ENCODE measurements at places on chromosomes 2 and 18.

DNA sequence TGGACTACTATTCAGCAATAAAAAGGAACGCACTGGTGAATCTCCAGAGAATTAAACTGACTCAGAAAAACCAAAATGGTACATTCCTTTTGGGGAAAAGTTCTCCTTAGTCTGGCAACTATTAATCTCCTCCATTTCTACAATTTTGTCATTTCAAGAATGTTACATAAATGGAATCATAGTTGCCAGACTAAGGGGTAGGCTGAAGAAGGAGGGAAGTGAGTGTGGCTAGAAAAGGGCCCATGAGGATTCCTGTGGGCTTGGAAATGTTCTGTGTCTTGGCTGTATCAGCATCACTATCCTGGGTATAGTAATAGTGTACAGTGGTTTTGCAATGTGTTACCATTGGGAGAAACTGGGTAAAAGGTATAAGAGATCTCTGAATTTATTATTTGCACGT, 72.4 kb downstream of the ZAP70 start:
- DNase-seq = no peak

GRCh38 chr2:106599540-106599939, 112.4 kb downstream of the CD8B2 start:
- DNase-seq = no peak

DNA sequence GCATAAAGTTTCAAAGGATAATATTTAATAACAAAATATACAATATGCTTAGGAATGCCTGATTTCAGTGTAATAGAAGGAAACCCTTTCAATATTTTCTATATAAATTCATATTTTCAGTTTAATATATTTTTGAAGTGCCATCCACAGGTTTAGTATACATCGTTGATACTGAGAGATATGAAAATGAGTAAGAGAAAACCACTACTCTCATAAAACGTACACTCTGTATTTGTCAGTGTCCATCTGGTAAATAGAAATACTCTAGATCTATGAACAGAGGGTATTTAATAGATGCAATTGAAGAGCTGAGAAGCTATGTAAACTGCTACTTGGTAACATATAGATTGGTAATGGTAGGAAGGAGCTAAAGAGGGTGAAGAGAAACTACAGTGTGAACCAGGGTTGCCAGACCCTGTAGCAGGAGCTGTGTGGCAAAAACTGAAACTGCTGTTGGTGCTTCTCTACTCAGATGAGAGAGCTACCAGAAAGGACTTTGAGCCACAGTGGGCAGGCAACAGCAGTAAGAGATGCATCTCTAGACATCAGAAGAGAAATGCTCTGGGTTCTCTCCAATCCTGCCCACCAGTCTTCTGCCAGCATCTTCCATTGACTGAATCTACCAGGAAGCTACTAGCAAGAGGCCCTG, 187.4 kb downstream of the CCDC102B start:
- DNase-seq = no peak

DNA sequence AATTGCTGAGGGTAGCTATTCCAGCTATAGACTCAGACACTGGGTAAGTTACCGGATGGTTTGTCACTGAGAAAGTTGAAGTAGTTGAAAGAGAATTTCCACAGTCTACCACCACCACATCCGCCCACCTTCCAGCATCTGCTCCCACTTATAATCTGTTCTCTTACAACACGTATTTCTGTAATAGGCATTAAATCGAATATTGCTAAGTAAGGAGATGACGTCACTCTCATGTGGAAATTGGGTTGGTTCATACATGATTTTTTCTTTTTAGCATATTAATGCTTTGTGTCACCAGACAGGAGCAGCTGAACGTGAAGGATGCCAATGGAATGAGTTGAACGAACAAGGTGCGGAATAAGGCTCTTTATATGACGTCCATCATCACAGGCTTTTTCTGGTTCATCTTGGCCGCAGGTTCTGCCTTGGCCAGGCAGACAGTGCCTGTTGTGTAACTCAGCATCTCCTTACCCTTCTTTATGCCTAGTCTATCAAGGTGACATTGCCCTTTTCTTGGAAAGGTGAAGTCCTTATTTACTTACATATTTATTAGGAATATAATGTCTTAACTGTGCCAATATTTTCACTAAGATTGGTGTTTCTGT, 45.9 kb downstream of the THUMPD2 start:
- DNase-seq = no peak

DNA sequence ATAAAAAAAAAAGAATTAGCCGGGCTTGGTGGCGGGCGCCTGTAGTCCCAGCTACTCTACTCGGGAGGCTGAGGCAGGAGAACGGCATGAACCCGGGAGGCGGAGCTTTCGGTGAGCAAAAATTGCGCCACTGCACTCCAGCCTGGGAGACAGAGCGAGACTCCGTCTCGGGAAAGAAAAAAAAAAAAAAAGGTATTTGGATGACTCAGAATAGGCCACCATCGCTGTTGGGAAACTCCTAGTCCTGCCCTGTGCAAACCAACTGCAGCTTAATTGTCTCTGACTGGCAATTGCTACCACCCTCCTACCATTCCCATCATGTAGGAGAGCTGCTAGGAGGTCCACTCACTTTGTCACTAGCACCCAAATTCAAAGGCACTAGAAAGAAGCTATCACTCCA, 43.5 kb downstream of the ATP8B1 start:
- DNase-seq = no peak

DNA sequence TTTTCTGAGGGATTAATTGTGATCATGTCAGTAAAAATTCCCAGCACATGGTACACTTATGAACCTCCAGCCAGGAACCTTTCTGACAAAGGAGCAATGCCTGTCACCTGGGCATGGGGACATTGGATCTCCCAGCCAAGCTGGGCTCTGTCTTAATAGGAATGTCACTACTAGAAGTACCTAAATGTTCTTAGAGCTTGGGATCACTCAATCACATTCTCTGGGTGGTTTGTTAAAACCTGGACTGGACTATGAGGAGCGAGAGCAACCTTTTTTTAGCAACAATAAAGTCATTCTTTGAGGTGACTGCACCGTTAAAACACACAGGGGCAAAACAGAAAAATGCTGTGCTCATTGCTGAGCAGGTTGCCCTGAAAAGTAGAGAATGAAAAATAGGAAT, 6.4 kb upstream of the PPP1CB start:
- DNase-seq = no peak

DNA sequence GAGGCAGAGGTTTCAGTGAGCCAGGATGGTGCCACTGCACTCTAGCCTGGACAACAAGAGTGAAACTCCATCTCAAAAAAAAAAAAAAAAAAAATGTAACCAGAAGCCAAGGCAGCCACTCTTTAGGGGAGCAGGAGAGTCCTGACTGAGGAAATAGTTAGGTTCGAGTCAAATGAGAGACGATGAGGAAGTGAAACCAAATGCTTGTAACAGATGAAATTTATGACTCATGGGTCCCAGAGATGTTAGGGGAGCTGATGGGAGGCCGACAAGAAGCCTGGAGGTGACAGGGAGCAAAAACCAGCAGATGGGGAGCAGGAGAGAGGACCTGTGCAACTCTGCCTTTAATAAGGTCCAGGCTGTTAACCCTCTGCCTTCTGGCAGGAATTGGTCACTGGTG, 756.1 kb upstream of the DDX18 start:
- DNase-seq = no peak

DNA sequence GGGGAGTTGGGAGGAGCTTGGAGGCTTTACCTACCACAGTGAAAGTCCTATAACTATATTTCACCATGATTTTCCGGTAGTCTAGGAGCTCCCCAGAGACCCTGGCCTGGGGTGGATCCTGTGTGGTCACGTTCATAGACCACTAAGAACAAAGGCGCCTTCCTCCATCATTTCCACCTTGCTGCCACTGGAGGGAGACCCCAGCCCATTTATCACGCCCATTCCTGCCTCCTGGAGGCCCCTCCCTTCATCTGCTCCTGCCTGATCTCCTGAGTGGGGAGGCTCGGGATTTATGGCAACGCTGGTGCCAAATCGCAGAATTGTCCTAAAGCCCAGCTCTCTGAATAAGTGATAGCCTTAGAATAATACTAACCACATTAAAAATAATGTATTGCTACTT, 507.6 kb upstream of the SPHKAP start:
- no peak for DNase-seq

DNA sequence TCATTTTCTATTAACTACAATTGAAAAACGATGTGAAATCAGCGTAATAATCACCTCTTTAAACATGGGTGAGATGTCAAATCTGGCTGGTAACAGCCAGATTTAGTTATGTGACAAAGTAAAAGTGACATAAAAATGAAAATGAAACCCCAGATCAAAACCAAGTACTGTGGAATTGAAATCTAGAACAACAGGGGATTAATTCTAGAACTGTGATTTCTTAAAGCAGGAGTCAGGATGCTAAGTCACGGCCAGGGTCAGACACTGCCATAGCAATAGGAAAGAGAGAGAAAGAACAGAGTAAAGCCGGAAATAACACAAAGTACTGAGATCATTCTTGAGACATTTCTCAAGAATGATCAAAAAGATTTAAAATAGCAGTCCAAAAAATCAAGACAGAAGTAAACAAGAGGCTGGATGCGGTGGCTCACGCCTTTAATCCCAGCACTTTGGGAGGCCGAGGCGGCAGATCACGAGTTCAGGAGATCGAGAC, 1183.7 kb upstream of the NXPH2 start:
- DNase-seq = no peak

GRCh38 chr18:41237317-41237716, 717.7 kb upstream of the PIK3C3 start:
- no peak for DNase-seq

- DNase-seq = no peak
Measured at GRCh38 chr2:68926796-68927195, 25.9 kb downstream of the GKN2 start.

- no peak for DNase-seq
Measured at GRCh38 chr2:47239119-47239969, 84.2 kb upstream of the STPG4 start.

DNA sequence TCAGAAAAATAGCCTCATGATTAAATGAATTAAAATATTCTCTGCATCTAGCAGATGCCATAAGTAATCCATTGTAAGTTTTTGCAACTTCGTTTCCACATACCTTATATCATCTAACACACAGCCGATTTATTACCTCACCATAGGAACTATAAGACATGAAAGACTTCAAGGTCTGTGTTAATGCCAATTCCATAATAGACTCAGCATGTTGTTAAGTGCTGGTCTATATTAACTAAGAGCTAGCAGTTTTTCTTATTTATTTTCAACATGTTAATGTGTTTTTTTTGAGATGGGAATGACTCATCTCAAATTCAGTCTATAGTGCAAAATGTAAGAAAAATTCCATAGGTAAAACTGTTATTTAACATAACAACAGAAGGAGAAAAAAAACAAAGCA, 243.9 kb upstream of the GULP1 start:
- no peak for DNase-seq

DNA sequence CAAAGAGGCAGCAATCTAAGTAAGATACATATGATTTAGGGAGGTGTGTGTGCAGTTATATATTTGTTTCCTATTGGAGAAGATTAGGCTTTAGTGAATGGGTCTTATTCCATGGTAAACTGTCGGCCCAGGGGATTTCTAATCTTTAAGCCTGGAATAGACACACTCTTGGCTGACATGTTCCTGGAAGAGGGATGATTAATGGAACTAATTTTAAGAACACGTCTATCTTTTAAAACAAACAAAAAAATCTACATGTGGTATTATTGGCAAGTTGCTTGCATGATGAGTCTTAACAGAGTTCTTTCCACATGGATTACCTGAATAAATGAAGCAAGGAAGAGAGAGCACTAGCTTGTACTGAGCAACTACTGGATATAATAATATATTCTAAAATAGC, 114.2 kb upstream of the NT5C1B start:
- no peak for DNase-seq

- peak; percentile 12 for DNase-seq
Measured at GRCh38 chr2:119431155-119431975, at the start of gene TMEM37. TMEM37 (plus strand) TSS chr2:119431854; CDS start chr2:119431904, 50 bp downstream.

- no peak for DNase-seq
Measured at GRCh38 chr18:13356032-13356431, 137.5 kb downstream of the LDLRAD4 start.

DNA sequence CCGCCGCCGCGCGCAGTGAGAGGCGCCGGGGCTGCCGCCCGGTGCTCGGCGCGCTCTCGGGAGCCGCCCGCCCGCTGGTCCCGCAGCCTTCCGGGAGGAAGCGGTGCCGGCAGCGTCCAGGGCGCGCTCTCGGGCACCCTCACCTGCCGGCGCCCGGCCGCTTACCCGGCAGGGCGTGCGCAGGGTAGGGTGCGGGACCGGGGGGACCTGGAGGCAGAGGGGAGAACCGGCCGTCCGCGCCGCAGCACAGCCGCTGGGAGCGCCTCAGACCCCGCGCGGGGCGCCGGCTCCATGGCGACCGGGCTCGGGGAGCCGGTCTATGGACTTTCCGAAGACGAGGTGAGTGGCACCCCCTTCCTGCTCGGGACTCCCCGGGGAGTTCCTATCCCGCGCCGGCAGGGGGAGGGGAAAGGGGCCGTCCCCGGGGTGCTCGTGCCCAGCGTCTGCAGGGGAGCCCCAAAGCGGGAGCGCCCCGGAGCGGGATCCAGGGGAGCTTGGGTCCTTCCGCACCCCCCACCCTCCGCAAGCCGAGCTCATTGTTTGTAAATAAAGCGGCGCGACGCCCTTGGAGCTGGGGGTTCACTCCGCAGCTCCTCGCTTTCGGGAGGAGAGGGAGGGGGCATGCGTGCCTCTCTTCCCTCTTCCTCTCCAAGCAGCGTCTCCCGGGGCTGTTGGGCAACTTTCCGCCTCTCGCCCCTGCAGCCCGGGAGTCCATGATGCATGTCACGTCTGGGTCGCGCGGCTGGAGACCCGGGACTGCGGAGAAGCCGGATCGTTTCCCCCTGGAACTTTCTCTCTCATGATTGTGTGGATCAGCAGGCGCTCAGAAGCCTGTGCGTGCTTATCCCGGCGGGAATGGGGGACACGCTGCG, 580 bp downstream of the NEDD4L start:
- peak; percentile 72 for DNase-seq

GRCh38 chr2:72824224-72824842, 1.5 kb downstream of the EXOC6B start:
- DNase-seq = no peak

DNA sequence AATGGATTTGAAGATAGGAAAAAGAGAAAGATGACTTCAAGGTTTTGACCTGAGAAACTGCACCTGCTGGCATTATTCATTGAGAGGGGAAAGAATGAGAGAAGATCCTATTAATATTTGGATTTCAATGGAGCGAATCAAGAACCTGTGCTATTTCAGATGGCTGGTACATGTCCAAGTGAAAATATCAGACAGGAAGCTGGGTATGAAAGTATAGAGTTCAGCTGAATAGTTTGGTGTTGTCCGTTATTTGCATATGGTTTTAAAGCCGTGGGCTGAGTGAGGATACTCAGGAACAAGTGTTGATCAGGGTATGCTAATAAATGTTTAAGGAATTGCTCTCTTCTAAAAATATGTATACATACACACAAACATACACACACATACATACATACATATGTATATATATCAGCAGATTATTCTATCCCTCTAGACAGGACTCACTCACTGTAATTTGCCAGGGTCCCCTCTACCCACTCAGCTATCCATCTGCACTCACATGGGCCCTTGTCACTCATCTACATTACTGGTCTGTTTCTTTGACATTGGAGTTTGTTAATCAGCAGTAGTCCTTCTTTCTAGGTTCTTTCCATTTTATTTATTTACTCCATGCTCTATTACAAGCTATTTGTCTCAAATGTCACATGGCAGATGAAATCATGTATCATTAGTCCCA, 33.9 kb upstream of the IKZF2 start:
- no peak for DNase-seq

- no peak for DNase-seq
Measured at GRCh38 chr2:197358931-197359330, 48.4 kb upstream of the ANKRD44 start.

- no peak for DNase-seq
Measured at GRCh38 chr2:137287913-137288639, 522.7 kb downstream of the THSD7B start.

GRCh38 chr2:190869721-190870120, 10.9 kb upstream of the GLS start:
- DNase-seq = no peak

- DNase-seq = no peak
Measured at GRCh38 chr2:105580870-105581554, 163.7 kb upstream of the NCK2 start.

Measured in COR-L47 (cell line).